Central memory CD8-positive, alpha-beta T cell (primary cell): ENCODE measurements at places on chromosomes 4 and X.

DNA sequence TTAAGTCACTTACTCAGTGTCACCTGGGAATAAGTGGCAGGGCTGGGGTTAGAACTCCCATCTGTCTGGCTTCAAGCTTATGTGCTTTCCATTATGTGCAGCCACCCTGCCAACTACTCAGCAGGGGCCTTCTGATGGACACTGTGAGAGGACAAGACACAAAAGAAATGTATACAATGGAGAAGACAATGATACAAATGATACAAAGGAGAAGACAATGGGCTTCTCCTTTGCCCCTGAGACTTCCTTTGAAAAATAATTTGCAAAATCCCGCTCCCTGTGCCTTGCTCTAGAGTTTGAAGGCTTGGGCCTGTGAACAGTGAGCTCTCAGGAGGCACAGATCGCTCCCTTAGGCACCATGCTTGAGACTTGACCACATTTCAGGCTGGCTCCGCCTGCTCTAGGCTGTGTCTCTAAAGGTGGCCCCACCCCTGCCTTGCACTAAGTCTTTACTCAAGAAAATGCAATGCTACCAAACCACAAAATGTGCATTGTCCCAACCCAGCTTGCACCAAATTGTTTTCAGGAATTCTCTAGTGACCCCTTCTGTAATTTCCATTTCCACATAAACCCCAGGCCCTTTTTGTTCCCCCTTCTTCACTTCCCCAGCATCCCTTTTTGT, 27.1 kb upstream of the STX18 start:
- H3K4me3 ChIP-seq = no peak overlapping the region
- H3K27me3 ChIP-seq = no peaks in the 10 kb centered on the region
- no peak overlapping the region for H3K27ac ChIP-seq

DNA sequence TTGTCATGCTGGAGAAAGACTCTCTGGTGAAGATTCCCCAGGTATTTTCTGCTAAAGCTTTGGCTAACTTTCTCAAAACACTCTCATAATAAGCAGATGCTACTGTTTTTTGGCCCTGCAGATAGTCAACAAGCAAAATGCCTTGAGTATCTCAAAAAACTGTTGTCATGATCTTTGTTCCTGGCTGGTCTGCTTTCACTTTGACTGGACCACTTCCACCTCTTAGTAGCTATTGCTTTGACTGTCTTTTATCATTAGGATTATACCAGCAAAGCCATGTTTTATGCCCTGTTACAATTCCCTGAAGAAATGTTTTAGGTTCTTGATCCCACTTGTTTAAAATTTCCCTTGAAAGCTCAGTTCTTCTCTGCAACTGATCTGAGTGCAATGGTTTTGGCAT, 231.5 kb downstream of the SLC7A11 start:
- no peak overlapping the region for H3K27ac ChIP-seq
- H3K4me1 ChIP-seq = no peaks in the 10 kb centered on the region
- no peaks in the 10 kb centered on the region for H3K27me3 ChIP-seq
- DNase-seq = no peak
- H3K4me3 ChIP-seq = no peak overlapping the region

- no peaks in the 10 kb centered on the region for H3K27me3 ChIP-seq
- no peaks in the 10 kb centered on the region for H3K4me1 ChIP-seq
- no peaks in the 10 kb centered on the region for H3K36me3 ChIP-seq
- no peak overlapping the region for H3K4me3 ChIP-seq
- no peak for DNase-seq
- no peak overlapping the region for H3K27ac ChIP-seq
Measured at GRCh38 chr4:95105112-95105511, 347.4 kb downstream of the BMPR1B start.

GRCh38 chr4:110059556-110060191, 138.7 kb downstream of the ELOVL6 start:
- H3K4me3 ChIP-seq = peak overlapping the region; percentile 71
- no peaks in the 10 kb centered on the region for H3K27me3 ChIP-seq
- peaks cover 40% of the 10 kb centered on the region for H3K4me1 ChIP-seq
- peaks cover 4% of the 10 kb centered on the region for H3K36me3 ChIP-seq
- peak overlapping the region; percentile 76 for H3K27ac ChIP-seq

DNA sequence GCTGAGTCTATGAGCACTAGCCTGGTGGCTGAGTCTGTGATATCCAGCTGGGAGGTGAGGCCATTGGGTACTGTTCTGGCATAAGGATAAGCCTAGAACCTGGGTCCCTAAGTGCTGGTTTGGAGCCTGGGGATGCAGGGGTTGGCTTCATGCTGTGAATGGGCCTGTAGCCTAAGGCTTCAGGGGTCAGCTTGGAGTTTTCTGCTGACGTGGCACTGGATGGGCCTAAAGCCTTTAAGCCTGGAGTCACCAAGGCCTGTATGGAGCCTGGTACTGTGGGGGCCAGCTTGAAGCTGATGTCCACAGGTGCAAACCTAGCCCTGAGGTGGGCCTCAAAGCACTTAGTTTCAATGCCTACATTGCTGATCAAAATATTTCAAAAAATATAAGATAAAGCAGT, 979.6 kb upstream of the POU3F4 start:
- no peak overlapping the region for H3K4me3 ChIP-seq
- no peak for DNase-seq
- no peak overlapping the region for H3K27ac ChIP-seq
- H3K36me3 ChIP-seq = no peaks in the 10 kb centered on the region

DNA sequence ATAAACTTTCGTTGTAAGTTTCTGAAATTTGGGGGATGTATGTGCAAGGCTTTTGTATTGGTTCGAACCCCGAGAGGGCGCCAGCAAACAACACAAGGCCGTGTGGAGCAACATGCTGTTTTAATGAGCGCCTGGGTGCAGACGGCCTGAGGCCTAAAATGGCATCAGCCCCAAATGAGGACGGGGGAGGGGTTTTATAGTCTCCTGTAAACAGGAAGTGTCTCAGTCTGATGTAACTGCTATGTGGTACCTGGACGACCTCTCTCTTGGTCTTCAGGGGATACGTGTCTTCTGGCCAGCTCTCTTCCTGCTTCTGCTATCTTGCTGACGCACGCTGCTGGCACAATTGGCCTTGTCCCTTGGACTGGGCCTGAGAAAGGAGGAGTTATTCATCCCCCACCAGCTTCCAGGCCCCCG, 1348.0 kb downstream of the ADGRL3 start:
- H3K36me3 ChIP-seq = no peaks in the 10 kb centered on the region
- H3K4me1 ChIP-seq = no peaks in the 10 kb centered on the region
- H3K4me3 ChIP-seq = no peak overlapping the region

DNA sequence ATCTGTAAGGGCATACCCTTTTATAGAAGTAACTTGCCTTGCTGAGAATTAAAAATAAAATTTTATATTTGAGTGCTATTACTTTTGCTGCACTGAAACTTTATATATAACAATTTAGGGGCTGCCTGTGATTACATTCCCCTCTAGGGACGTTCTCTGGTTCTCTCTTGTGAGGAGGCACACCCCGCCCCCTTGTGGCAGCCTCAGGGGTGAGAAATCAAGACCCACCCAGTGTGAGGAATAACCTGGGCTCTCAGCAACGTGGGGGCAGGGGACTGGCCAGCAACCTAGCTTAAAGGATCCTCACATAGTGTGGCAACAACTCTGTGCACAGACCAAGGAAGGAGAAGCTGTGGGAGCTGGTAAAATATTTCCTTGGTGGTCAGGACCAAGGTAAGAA, 43.7 kb downstream of the MAGEA9 start:
- H3K4me3 ChIP-seq = no peak overlapping the region
- DNase-seq = no peak
- peaks cover 34% of the 10 kb centered on the region for H3K4me1 ChIP-seq

DNA sequence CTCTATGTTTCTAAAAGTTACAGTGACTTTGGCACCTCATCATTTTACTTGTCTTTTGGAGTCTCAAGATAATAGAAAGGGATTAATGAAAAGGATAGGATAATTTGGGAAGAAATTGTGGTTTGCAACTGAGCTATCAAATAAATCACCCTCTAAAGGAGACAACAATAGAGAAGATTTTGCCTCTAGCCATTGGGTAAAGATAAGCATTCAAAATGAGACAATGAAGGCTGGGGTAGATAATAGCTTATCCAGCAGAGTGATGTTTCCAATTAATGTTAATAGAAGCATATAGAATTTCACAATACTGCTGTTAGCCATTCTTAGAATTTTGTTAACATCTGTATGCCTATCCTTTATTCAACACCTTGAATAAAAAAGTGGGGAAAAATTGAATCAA, 1177.6 kb downstream of the ADGRL3 start:
- no peaks in the 10 kb centered on the region for H3K4me1 ChIP-seq
- H3K27me3 ChIP-seq = no peaks in the 10 kb centered on the region
- H3K27ac ChIP-seq = no peak overlapping the region
- DNase-seq = no peak

DNA sequence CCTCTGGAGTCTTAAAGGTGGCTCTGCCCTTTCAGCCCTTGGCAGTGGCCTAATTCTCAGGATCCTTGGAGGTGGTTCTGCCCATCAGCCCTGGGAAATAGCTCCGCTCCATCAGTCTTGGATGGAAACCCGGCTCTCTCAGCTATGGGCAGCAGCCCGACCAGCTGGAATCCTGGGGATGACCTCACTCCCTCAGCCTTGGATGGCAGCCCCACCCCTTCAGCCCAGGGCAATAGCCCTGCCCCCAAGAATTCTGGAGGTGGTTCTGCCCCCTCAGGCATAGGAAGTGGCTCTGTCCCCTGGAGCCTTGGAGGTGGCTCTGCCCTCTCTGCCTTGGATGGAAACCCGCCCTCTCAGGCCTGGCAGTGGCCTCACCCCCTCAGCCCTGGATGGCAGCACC, 127.7 kb downstream of the RBMX2 start:
- H3K36me3 ChIP-seq = peaks cover 2% of the 10 kb centered on the region
- H3K4me3 ChIP-seq = no peak overlapping the region
- DNase-seq = no peak
